ENCODE measurements at places on chromosomes 6 and 20.

- no peak for DNase-seq
These were observed 74.4 kb downstream of the SH3BGRL2 start for GRCh38 chr6:79705456-79705995.

DNA sequence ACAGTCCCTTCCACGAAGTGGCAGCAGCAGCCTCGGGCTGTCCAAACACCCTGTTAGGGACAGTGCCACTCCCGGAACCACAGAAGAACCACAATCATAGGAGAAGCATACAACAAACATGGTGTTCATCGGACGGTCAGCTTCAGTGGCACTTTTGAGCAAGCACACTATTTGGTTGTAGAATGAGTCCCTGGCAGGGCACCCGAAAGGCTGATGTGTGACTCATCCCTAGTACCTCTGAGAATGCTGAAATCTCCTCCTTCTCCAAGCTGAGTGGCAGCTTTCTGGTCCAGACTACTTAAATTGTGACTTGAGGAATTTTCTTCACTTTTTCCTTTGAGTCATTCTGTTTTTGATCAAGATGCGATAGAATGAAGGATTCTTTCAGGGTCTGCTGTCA is 282.5 kb downstream of the ESR1 start:
- DNase-seq, result no peak

DNA sequence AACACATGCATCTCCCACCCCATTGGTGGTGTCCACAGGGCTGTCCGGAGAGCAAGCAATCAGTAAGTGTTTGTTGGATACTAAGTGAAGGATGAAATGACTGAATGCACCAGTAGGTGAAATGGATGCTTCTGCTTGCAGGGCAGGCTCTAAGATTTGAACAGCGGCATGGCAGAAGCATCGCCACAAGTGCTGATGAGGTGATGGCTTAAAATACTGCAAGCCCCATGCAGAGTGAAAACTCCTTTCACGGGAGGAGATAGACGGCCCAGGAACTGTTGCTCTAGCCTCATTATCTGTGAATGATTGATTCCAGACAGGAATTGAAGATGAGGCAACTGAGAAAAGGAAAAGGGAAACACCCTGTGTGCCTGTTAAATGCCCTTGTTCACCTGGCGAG is 158.9 kb downstream of the LY86 start:
- DNase-seq, result no peak

DNA sequence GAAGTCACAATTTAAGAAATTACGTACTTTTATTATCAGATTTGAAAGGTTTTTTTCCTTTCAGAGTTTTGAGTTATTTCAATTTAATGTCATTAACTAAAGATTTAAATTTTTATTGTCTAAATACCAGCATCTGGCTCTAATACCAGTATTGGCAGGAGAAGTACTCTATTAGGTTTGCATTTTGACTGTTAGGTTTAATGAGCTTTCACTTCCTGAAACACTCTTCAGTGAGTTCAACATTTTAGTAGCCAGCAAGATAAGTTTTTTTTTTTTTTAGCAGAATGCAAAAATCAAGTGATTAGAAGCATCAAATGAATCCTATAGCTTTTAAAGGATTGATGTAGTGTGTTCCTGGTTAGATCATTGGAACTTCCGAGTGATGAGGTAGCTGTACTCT is 34.0 kb upstream of the SCGN start:
- no peak for DNase-seq

- DNase-seq, result no peak
These were observed 44.8 kb downstream of the INSM1 start for GRCh38 chr20:20412750-20413149.

DNA sequence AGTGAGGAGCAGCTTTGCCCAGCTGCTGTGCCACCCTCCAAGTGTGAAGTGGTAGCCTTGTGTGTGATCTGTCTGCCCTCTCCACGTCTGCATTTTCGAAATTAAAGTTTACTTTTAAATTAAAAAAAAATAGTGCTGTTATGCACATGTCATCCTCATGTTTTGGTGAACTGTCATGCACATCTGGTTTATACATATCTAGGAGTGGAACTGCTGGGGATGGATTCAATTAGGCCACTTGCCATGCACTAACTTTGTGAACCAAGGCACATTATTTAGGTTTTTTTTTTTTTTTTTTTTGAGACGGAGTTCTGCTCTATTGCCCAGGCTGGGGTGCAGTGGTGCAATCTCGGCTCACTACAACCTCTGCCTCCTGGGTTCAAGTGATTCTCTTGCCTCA is 3.6 kb downstream of the GTSF1L start:
- DNase-seq, result no peak

DNA sequence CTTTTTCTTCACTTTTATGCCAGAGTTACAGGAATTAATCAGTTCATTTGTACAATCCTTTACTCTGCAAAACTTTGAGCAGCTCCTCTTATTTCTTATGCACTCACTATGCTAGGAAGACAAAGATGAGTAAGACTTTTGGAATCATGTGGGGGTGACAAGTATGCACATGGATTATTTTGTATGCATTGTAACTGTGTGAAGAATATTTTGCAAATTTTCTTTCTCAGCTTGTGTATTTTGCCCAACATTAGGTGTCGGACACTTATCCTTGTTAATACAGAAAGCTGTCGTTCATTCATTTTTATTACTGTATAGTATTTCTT is 88.6 kb downstream of the PPP1R14C start:
- DNase-seq, result no peak

GRCh38 chr20:40990542-40991120 is 38.0 kb upstream of the TOP1 start:
- DNase-seq, result peak; percentile 70

DNA sequence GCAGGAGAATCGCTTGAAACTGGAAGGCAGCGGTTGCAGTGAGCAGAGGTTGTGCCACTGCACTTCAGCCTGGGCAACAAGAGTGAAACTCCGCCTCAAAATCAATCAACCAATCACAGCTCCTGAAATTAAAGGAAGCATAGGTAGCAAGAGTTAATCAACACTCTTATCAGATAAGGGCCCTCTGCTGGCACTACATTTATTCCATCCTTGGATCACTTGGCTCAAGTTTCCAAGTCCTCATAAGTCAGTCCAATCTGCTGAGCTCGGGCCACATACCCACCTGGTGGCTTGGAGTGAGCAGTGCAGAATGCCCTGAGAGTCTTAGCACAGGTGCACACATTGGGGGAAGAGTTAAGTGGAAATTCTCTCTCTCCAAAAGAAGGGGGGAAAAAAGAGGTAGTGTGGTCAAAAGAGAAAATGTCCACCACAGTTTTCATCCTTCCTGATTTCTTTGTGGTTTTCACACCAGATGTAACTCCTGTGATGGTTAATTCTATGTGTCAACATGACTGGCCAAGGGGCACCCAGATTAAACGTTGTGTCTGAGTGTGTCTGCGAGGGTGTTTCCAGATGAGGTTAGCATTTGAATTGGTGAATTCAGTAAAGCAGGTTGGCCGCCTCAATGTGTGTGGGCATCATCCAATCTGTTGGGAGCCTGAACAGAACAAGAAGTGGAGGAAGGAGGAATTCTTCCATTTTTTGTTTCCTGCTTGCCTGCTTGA is 14.2 kb upstream of the FAM8A1 start:
- DNase-seq, result no peak

DNA sequence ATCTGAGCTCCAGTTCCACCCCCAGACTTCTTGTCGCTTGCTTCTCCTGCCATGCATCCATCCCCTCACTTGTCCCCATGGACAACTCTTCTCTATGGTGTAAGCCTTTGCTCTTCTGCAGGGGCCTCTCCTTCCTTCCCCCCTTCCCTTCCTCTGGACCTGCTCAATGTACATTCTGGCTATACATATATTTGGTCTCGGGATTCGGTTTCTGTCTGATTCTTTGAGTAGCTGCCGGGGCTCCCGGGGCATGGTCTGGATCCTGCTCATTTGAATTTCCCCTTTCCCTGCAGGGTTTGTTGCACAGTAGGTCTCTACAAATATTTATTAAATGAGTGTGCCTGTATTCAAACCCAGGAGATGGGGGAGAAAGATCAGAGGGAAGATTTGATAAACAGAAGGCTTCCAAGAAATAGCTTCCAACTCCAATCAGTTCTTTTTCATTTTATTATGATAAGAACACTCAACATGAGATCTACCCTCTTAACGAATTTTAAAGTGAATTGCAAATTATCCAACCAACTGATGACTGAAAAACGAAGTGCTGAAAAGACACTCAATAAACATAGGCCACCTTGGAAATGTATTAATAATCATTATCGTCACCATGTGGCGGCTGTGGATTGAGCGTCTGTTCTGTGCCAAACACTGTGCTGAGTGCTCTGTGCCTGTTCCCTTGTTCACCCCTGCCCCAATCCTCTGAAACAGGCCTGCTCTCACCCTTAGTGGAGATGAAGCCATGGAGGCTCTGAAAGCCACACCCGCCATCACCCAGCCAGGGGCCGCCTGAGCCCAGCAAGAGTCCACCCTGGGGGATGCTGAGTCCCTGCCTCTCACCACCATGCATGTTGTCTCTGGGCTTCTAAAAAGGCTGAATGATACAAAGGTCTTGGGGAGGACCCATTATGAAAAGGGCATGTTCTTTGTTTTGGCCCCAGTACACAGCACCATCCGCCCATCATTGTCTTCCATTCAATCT is 34.3 kb upstream of the APCDD1L start:
- DNase-seq, result no peak

DNA sequence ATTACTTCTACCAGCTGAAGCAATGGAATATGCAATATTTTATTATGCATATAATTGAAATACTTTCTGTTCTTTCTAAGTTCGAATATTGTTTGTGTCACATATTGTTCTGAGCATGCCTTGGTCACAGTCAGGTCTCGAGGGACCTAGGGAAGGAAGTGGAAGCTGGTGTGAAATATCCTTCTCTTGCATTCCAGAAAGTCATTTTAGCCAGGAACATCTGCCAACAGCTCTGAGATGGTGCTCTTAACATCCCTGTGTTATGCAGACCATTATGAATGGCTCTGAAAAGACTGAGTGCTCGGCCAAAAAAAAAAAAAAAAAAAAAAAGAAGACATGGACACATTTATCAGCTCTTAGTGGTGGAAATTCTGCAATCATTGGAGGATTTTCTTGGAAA is 132.7 kb upstream of the JAG1 start:
- no peak for DNase-seq

- no peak for DNase-seq
These were observed 506.9 kb upstream of the ADGRB3 start for GRCh38 chr6:68128211-68128610.

GRCh38 chr6:20511852-20512251 is 22.4 kb upstream of the CDKAL1 start:
- DNase-seq, result no peak

GRCh38 chr6:132749111-132749510 is 8.6 kb downstream of the VNN2 start:
- no peak for DNase-seq

DNA sequence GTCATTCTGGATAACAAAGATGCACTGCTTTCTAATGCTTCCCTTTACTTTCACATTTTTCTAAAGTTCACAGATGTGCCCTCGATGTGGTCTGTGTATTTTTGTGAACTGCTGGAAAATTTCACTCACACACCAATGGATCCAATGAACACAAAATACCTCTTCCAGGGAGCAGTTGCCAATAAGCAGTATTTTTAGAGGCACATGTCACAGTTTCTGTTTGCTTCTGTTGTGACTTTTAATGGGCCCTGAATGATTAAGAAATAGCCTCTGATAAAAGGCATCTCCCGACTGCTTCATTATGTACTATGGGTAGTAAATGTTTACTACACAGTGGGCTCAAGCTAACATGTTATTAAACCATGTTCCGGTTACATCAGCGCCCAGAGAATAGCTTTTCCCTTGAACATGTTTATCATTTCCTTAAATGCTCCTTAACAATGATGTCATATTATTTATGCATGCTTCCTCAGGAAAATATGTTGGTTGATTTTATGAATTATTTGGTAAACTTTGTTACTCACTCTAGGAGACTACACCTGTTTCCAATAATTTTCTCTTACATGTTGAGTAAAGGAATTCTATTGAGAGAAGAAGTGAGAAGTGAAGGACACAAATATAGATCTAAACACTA is 188.0 kb downstream of the KCNQ5 start:
- no peak for DNase-seq

- DNase-seq, result no peak
These were observed 69.4 kb upstream of the KCNG1 start for GRCh38 chr20:51092338-51092737.

DNA sequence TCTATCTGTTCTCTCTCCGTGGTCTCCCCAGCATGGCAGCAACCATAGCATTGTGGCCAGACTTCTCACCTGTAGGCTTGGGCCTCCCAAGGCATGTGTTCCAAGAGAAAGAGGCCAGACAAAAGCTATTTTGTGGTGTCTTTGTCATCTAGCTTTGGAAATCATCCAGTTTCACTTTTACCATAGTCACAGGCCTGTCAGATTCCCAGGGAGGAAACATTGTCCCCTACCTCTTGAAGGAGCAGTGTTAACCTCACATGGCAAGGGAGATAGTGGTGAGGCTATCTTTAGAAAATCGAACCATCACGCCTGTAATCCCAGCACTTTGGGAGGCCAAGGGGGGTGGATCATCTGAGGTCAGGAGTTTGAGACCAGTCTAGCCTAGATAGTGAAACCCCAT is 42.3 kb upstream of the RALGAPA2 start:
- no peak for DNase-seq

GRCh38 chr20:22374066-22374465 is 210.3 kb downstream of the FOXA2 start:
- DNase-seq, result no peak

- peak; percentile 49 for DNase-seq
These were observed 18.8 kb downstream of the MRAP2 start for GRCh38 chr6:84052204-84052882.

DNA sequence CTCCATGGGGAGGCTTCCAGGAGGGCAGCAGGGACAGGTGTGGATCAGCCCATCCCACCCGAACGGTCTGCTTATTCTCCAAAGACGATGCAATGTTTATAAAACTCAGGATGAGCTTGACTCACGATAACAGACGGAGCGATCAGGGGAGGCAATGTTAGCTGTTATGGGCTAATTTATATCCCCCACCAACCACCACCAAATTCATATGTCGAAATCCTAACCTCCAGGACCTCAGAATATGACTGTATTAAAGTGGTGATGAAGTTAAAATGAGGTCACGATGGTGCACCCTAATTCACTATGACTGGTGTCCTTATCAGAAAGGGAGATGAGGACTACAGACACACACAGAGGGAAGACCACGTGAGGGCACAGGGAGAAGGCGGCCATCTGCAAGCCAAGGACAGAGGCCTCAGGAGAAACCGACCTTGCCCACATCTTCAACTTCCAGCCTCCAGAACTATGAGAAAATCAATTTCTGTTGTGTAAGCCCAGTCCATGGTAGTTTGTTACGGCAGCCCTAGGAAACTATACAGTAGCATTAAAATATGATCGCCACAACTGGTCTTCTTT is 7.0 kb downstream of the ADTRP start:
- no peak for DNase-seq

GRCh38 chr6:134267917-134268361 is 50.0 kb downstream of the SGK1 start:
- DNase-seq, result no peak

GRCh38 chr6:1039191-1039590 is 272.7 kb upstream of the FOXQ1 start:
- no peak for DNase-seq

Data from NCI-H2227 treated with DMSO at 0.1 percent for 48 hours (cell line).